ENCODE measurements at places on chromosomes 6 and 20.

DNA sequence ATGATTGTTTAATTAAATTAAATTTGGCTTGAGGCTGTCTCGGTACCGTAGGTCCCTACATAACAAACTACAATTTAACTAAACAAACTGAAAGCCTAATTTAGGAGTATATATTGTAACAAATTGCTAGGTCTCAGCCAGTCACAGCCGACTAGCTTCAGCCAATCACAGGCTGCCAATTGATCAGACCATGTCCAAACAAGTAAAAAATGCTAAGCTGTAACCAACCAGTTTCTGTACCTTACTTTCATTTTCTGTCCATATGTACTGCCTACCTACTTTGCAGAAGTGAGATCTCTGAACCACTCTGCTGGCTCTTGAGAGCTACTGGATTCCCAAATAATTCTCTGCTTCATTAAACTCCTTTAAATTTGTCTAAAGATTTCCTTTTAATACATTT, 648.0 kb upstream of the GJE1 start:
- no peak for DNase-seq

DNA sequence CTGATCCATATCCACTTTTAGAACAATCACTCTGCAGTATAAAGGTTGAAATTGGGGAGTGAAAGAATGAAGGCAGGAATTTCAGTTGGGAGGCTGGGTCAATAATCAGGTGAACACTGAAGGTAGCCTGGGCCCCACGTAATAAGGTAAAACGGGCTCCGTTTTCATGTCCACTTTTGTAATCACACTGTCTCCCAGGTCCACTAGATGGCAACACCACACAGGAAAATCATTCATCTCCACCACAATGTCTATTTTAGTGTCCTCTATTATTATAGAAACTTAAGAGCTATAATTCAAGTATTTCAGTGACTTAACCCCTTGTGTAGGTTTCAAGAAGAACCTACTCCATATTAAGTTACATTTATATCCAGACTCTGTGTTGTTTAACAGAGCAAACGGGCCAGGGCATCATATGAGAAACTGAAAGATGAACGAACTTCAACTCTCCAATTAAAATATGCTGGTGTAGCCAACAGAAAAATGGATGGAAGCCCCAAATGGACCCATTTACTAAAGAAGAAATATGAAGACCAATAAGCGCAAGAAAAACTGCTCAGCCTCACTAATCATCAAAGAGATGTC, 45.9 kb upstream of the MC3R start:
- no peak for DNase-seq

- no peak for DNase-seq
These were observed 21.5 kb downstream of the FOXC1 start for GRCh38 chr6:1631251-1631650.

- DNase-seq, result no peak
These were observed 48.1 kb upstream of the NAA20 start for GRCh38 chr20:19969106-19969505.

- DNase-seq, result no peak
These were observed 3.1 kb upstream of the CSE1L start for GRCh38 chr20:49043000-49043399.

DNA sequence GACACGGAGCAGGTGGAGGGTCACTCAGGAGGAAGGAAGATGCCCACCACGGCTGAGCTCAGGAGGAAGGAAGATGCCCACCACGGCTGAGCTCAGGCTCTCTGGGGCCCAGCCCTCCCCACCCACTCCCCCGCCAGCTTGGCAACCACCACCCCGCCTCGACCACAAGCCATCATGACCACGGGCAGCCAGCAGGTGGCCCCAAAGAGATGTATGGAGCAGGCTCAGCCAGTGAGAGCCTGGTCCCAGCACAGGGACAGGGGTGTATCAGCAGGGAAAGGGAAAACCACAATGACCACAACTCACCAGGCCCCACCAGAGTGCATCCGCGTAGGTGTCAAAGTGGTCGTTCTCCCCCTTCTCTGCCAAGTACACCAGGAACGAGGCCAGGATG, 30.4 kb downstream of the KCNQ2 start:
- DNase-seq, result peak; percentile 60

- DNase-seq, result no peak
These were observed 2.9 kb downstream of the CPNE5 start for GRCh38 chr6:36836111-36837021.

DNA sequence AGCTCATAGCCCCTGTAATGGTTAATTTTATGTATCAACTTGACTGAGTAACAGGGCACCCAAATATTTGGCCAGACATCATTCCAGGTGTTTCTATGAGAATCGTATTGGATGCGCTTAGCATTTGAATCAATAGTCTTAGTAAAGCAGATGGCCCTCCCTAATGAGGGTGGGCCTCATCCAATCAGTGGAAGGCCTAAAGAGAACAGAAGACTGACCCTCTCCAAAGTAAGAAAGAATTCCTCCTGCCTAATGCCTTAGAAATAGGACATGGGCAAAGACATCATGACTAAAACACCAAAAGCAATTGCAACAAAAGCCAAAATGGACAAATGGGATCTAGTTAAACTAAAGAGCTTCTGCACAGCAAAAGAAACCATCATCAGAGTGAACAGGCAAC, 352.5 kb upstream of the SASH1 start:
- DNase-seq, result no peak

- DNase-seq, result no peak
These were observed 8.2 kb downstream of the CDH26 start for GRCh38 chr20:59966428-59966827.

GRCh38 chr6:52697903-52698302, 27.0 kb downstream of the TMEM14A start:
- no peak for DNase-seq

- no peak for DNase-seq
These were observed 35.2 kb downstream of the ADGB start for GRCh38 chr6:146634022-146634421.

- DNase-seq, result no peak
These were observed 7.0 kb downstream of the TMEM244 start for GRCh38 chr6:129853996-129854711.

GRCh38 chr20:64244870-64245603, 10.5 kb upstream of the PCMTD2 start:
- DNase-seq, result no peak

DNA sequence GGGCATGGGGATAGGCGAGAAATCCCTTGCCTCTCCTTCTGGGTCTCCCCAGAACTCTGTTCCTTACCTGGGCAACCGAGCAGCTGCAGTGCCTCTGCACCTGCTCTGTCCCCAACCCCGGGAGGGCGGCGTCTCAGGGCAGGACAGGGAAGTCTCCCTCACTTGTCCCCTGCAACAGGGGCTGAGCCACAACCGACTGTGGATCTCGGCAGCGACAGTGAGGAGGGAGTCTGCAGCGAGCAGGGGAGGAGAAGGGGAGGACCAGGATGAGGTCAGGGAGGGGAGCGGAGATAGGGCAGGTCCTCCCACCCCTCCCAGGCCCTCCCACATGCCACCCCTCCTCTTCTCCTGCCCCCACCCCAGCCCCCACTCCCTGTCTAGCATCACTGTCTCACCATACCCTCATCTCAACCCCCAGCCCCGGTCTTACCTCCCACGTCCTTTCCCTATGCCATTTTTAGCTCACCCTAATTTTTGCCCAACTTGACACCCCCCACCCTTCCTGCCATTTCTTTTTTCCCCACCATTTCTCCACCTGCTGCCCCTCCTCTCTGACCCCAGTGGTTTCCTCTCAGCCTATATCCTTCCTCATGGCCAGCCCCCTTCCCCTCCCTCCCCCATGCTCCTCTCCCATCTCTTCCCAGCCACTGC, at the start of gene TNXB:
TNXB (minus strand) TSS at position 225 of the 651 bp plus-strand sequence. CDS start 11,140 bp downstream, outside the sequence.
- DNase-seq, result no peak

GRCh38 chr20:22684763-22685443, 100.5 kb upstream of the FOXA2 start:
- DNase-seq, result no peak

DNA sequence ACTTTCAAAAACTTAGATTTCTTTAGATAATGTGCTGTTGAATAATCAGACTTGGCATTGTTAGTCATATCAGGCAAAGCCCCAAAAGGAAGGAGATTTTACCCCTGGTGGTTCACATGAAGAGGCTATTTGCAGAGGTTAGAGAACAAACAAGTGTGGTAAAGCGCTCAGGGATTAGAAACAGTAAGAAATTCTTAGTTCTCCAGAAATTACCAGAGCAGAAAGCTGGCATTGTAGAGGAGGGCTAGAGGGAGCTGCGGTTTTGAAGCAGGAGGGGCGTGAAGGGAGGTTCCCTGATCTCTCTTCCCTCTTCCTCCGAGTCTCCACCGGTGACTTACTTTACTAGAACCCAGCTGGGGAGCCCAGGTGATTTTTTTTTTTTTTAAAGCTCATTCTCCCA, 10.2 kb downstream of the MYO6 start:
- DNase-seq, result no peak

DNA sequence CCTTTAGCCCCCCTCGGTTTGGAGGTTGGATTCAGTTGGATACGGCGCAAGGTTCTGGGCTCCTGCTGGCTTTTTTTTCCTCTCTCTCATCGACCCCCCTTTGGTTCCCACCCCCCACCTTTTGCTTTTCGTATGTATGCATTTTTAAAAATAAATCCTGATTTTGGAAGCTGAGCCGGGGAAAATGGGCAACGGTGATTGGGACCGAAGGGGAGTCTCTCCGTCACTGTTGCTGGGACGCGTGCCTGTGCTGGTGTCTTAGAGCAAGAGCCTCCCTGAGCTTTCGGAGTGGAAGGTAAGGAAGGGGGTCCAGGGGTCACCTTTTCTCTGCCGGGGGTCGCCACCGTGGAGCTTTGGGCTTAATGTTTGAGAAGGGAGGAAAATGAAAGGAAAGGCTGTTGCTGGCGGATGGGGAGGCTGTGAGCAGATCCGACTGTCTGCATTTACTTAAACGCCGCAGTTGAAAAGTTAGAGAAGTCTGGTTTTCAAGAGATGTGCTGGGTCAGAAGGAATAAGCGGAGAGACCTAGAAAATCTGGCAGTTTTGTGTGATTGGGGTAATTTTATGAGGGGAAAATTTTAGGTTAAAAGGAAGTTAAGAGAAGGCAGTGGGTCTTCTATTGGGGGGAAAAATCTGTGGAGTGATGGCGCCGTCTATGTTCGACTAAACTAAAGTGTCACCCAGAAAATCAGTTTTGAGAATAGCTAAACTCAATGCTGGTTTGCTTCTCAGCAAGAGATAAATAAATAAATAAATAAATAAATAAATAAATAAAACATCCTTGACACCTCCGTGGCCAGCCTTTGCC, 828 bp downstream of the ADGRB3 start:
- DNase-seq, result no peak

Data from activated CD4-positive, alpha-beta T cell treated with anti-CD3 and anti-CD28 coated beads, Interleukin-2, amount 50 U/mL, for 4 hours (primary cell).